ENCODE measurements at places on chromosomes 16 and 17. TPM values are rescaled to one million over a fixed set of nuclear protein-coding genes. Genes with fewer than 3 reads are reported as not detected.

Gene MYL11
- polyA plus RNA-seq = 10.9 TPM

GRCh38 chr17:76027159-76027839 is at the start of gene EVPL:
Gene EVPL (minus strand): TSS chr17:76027306. CDS start chr17:76027198, 108 bp downstream.
- no peak within 1 kb of the TSS for H3K4me3 ChIP-seq
- no peaks in the 10 kb centered on the region for H3K36me3 ChIP-seq
- H3K27ac ChIP-seq = no peak within 1 kb of the TSS
- H3K4me1 ChIP-seq = peaks cover 12% of the 10 kb centered on the region
- DNase-seq = no peak

DNA sequence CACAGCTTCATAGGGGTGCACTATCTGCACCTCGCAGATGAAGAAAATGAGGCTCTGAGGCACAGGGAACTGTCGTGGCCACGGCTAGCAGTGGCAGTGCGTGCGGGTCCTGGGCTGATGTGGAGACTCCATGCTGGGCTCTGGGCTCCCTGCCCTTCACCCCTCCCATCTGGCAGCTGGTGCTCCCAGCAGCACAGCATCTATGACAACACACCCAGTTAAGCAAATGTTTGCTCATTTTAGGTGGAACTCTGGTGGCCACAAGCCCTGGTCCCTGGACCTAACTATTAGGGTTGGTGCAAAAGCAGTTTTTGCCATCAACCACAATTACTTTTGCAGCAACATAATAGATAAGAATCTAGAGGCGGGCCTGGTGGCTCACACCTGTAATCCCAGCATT is 30.9 kb downstream of the IFT140 start:
- peaks cover 4% of the 10 kb centered on the region for H3K36me3 ChIP-seq
- H3K4me3 ChIP-seq = no peak overlapping the region
- H3K27me3 ChIP-seq = peaks cover 1% of the 10 kb centered on the region
- H3K27ac ChIP-seq = no peak overlapping the region

Gene WNT9B
- polyA plus RNA-seq = not detected

DNA sequence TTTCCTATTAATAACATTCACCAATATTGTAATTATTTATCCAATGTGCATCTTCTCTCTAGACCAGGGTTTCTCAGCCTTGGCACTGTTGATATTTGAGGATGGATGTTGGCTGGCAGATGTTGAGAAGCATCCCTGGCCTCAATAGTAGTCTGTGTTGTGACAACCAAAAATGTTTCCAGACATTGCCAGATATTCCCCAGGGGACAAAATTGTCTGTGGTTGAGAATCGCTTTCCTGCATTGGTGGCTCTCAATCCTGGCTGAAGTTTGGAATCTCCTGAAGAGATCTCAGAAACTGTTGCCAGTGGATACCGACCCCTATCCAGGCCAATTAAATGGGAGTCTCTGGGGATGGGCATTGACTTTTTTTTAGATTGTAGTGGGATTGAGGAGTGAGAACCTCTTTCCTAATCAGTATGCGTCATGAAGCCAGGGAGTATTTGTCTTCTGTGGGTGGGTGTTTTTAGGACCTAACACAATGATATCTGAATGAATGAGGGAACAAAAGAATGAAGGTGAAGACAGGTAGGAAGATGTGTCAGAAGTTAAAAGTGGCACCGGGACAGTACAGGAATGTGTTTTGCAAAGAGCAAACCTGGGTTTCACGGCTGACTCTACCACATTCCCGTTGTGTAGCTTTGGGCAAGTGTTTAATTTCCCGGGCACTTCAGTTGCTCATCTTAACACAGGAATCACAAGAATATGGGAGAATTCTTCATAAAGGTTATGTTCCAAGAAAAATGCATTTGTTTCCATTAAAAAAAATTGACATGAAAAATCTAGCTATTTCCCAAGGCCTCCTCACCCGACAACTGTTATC is 24.3 kb downstream of the HSD17B2 start:
- no peak overlapping the region for H3K27ac ChIP-seq
- H3K4me3 ChIP-seq = no peak overlapping the region
- peaks cover 6% of the 10 kb centered on the region for H3K27me3 ChIP-seq
- no peak for DNase-seq

DNA sequence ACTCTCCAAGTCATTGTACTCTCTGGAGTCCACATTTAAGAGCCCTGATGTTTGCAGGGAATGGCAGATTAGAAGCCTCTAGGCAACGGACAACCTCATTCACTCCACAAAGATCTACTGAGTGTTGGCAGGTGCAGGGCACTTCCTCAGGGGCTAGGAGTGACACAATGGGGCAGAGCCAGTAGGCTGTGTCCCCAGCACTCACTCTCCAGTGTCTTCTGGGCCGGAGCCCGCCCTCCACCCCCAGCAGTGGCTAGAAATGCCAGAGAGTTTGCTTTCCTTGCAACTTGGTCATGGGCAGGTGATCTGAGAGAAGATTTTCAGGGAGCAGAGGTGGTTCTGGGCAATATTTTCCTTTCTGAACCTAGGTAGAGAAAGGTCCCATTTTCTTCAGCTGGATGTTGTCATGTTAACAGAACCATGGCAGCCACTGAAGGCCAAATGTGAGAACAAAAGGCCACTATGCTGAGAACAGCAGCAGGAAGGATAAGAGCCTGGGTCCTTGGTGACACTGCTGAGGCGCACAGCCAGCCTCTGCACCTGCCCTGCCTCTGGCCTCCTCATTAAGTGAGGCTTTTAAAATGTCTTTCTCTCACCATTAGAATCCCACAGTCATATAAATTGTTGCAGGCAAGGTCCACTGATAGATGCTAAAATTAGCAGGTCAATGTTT is 96.2 kb downstream of the USP31 start:
- H3K4me3 ChIP-seq = no peak overlapping the region
- no peak overlapping the region for H3K27ac ChIP-seq
- H3K4me1 ChIP-seq = no peaks in the 10 kb centered on the region
- no peaks in the 10 kb centered on the region for H3K36me3 ChIP-seq
- H3K27me3 ChIP-seq = peaks cover 13% of the 10 kb centered on the region

GRCh38 chr16:76222853-76223252 is 54.3 kb upstream of the CNTNAP4 start:
- H3K4me1 ChIP-seq = no peaks in the 10 kb centered on the region
- H3K4me3 ChIP-seq = no peak overlapping the region
- no peak for DNase-seq
- peaks cover 5% of the 10 kb centered on the region for H3K27me3 ChIP-seq

- no peaks in the 10 kb centered on the region for H3K27me3 ChIP-seq
- H3K4me3 ChIP-seq = no peak overlapping the region
- no peaks in the 10 kb centered on the region for H3K36me3 ChIP-seq
Observed at GRCh38 chr17:44738214-44738906, 20.4 kb upstream of the ADAM11 start.

Gene CCDC78
- 1.4 TPM for polyA plus RNA-seq

GRCh38 chr17:67157732-67158639 is 87.0 kb downstream of the HELZ start:
- peak overlapping the region; percentile 78 for H3K27ac ChIP-seq
- no peak for DNase-seq
- H3K27me3 ChIP-seq = peaks cover 4% of the 10 kb centered on the region

DNA sequence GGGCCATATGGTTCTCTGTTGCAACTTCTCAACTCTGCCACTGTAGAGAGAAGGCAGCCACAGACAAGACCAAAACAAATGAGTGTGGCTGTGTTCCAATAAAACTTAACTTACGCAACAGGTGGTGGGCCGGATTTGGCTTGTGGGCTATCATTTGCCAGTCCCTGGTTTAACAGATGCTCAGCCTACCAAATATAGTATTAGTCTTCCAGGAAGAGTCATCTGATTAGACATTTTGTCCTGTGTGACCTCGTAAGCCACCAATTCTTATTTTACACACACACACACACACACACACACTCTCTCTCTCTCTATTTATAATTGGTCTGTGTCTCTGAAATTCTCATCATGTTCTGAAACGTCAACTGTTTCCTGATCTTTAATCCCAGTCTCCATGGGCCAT is 245.9 kb downstream of the XYLT1 start:
- H3K36me3 ChIP-seq = peaks cover 25% of the 10 kb centered on the region
- H3K27me3 ChIP-seq = peaks cover 18% of the 10 kb centered on the region
- peaks cover 40% of the 10 kb centered on the region for H3K4me1 ChIP-seq

Gene NOG
- polyA plus RNA-seq = not detected

- H3K27me3 ChIP-seq = peaks cover 2% of the 10 kb centered on the region
- no peak overlapping the region for H3K27ac ChIP-seq
- no peak overlapping the region for H3K4me3 ChIP-seq
- no peaks in the 10 kb centered on the region for H3K36me3 ChIP-seq
- DNase-seq = no peak
Observed at GRCh38 chr16:85090181-85090580, 22.1 kb downstream of the CIBAR2 start.

GRCh38 chr16:74617206-74617788 is 10.4 kb upstream of the GLG1 start:
- no peaks in the 10 kb centered on the region for H3K27me3 ChIP-seq
- H3K4me3 ChIP-seq = no peak overlapping the region
- peaks cover 12% of the 10 kb centered on the region for H3K36me3 ChIP-seq
- H3K27ac ChIP-seq = no peak overlapping the region
- no peaks in the 10 kb centered on the region for H3K4me1 ChIP-seq
- DNase-seq = no peak

GRCh38 chr16:8768692-8769091 is 28.7 kb downstream of the TMEM186 start:
- no peaks in the 10 kb centered on the region for H3K27me3 ChIP-seq
- no peak for DNase-seq
- H3K36me3 ChIP-seq = peaks cover 25% of the 10 kb centered on the region
- no peaks in the 10 kb centered on the region for H3K4me1 ChIP-seq
- H3K4me3 ChIP-seq = no peak overlapping the region

Data from immature natural killer cell (primary cell).